Left ventricle myocardium superior (tissue), 1 donor: ENCODE measurements at places on chromosomes 13 and 19.

- DNase-seq, result no peak
Observed at GRCh38 chr13:44068169-44068568, 188.5 kb downstream of the LACC1 start.

DNA sequence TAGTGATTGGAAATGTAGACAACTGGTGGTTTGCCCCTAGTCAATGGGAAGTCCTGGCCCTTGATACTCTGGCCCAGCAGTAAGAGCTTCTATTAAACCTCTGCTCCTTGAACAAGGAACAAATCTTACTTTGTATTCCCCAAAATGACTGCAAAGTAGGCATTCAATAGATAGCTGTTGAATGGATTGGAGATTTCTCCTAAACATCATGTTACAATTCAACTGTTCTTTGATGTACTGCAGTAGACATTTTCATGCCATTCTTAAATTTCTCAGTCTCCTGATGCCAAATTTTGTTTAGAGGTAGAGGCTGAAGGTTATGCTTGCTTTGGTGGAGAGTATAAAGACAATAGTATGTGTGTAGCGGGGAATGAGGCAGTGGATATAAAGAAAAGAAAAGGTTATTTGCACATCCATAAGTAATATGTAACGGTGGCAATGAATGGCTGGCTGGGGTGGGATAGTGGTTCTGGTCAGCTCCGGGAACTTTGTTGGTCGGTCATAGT lies 12.8 kb downstream of the MIR17HG start:
- no peak for DNase-seq

DNA sequence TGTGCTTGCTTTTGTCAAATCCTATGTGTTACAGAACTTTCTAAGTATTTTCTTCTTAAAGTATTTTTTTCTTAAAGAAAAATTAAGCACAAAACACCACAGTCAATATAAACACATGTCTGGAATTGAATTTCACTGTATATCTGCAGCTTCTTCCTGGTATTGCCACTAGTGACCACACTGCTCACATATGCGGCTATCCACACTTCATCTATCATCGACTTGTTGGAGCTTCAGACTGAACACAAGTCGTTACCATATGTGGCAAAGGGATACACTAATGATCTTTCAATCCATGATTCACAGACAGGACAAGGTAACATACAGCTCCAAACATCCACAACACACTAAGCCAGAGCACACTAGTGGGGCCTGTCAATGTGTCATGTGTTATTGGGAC lies 498.4 kb upstream of the ARGLU1 start:
- DNase-seq, result no peak

DNA sequence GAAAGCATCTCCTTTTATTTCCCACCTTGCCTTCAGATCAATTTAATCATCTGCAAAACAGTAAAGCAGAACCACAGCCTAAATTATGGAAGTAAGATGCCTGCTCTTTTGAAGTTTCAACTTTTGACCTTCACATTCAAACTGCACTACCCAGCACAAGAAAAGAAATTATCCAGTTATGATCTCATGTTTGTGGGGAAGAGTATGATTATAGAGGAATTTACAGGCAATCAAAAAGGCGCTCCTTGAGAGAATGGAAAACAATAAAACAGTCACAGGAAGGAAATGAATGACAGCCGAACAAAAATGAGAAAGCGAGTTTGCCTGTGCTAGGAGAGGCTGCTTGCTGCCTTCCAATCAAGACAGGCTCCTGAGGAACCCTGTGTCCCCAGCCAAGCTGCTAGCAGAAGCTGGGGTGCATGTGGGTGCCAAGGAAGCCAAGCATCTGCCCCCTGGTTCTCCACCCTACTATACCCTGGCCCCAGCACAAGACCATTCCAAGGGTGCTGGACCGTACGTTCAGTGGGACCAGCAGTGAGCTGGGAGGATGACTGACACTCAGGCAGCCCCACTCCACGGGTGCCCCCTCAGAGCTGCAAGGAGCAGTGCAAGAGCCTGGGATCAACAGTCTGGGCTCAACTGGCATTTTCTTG lies 47.8 kb downstream of the PEPD start:
- no peak for DNase-seq

DNA sequence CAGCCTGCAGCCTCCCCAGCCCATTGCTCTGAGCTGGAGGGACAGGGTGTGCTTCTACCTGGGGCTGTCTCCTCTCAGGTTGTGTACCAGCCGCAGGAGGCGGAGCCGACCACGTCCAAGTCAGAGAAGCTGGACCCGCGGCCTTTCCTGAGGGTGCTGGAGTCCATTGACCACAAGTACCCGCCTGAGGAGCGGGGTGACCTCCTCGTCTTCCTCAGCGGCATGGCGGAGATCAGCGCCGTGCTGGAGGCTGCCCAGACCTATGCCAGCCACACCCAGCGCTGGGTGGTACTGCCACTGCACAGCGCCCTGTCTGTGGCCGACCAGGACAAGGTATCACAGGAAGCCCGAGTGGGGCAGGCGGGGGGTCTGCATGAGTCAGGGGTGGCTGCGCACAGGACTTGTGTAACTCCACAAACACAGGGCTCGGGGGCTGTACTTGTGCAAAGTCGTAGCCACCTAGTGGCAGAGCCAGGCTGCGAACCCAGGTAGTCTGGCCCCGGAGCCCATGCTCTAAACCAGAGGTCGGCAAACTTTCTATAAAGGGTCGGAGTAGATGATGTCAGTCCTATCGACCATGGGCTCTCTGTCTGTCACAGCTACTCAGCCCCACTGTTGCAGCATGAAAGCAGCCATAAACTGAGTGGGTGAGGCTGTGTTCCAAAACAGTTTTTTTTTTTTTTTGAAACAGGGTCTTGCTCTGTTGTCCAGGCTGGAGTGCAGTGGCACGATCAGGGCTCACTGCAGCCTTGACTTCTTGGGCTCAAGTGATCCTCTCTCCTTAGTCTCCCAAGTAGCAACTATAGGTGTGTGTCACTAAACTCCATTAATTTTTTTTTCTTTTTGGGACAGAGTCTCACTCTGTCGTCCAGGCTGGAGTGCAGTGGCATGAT lies 8.9 kb downstream of the DHX34 start:
- no peak for DNase-seq

- DNase-seq, result no peak
Observed at GRCh38 chr13:99796175-99796819, 175.3 kb downstream of the ZIC5 start.

DNA sequence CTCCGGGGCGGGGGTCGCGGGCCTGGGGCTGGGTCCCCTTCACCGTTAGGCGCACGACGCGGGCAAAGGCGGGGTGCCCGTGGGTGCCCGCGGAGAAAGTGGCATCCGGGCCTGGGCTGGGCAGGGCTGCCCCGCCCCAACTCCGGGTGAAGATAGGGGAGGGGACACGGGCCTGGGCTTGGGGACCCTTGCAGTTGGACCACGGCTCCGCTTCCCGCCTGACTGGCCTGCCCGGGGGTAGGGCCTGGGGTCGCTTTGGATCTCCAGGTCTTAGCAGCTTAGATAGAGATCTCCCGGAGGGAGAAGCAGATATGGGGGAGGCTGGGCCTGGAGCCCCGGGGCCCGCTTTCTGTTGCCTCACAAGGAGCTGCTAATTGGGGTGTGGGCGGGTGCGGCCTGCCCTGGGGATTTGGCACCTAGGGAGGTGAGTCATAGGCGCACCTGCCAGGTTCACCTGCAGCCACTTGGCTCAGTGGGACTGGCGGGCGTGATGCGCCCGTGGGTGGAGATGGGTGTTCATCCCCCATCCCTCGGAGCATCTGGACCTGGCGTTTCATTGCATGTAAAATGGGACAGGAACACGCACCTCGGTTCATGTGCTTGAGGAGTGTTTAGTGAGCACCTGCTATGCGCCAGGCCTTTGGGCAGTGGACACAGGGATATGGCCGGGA lies 585 bp downstream of the MAP1S start:
- no peak for DNase-seq

DNA sequence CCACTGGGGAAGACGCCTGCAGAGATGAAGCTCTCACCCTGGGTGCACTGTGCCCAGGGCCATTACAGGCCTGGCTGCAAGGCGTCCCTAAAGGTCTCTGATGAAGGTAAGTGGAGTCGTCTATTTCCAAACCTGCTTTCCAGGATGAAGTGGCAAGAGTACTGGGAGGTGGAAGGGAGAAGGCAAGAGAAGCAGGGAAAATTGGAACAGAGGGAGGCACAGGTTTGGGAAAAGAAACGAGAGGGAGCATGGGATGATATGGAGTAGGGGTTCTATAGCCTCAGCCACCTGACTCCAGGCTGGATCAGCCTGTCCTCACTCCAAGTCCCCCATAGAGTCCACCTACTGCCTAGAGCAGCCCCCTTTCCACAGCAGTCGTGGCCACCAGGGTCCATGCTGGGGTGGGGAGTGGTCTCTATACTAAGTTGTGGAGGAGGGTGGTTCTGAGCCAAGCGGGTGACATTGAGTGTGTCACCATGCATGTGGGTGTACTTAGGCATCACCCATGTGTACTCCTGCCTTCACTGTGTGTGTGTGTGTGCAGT lies at the start of gene OR10H5:
OR10H5 (plus strand) TSS at position 51 of the 545 bp plus-strand sequence. CDS start 6,388 bp downstream, outside the sequence.
- no peak for DNase-seq

- DNase-seq, result no peak
Observed at GRCh38 chr19:30469774-30470173, 97.6 kb downstream of the ZNF536 start.
